ENCODE measurements at places on chromosomes 3 and 15.

DNA sequence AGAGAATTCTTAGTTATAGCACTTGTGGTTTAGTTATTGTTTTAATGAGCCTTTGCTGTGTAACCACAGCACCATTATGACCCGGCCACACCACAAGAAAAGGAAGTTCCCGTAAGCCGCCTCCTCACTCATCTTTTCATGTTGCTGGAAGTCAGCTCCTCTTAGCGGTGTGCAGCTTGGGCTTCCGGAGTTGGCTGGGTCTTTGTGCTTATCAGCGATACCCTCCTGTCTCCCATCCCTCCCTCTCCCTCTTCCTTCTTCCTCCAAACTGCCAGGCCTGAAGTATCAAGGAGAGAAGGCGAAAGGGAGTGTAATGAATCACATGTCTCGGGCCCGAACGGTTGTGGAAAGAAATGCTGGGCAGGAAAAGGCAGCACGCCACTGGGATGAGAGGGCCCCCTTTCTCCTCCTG is 353.5 kb downstream of the MCTP2 start:
- DNase-seq, result no peak

DNA sequence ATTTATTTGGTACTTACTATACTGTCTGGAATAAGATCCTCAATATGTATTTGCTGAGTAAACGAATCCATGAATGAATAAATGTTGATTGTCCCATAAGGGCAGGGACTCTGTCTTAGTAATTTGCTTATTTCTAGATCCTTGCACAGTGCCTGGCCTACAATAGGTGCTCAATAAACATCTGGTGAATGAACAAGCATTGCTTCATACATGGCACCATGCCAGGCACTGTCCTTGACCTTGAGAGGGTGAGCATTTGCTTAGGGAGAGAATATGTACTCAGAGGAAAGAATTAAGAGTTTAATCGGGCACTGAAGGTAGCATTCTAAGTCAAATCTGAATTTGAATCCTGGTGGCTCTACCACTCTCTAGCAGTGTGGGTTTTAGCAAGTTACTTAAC is 282.1 kb downstream of the THSD4 start:
- no peak for DNase-seq

GRCh38 chr15:70794596-70795310 is 31.4 kb upstream of the UACA start:
- DNase-seq, result no peak

GRCh38 chr3:45955017-45955647 is 11.9 kb downstream of the CXCR6 start:
- DNase-seq, result no peak

GRCh38 chr3:194184801-194185200 is 48.9 kb downstream of the HES1 start:
- no peak for DNase-seq

DNA sequence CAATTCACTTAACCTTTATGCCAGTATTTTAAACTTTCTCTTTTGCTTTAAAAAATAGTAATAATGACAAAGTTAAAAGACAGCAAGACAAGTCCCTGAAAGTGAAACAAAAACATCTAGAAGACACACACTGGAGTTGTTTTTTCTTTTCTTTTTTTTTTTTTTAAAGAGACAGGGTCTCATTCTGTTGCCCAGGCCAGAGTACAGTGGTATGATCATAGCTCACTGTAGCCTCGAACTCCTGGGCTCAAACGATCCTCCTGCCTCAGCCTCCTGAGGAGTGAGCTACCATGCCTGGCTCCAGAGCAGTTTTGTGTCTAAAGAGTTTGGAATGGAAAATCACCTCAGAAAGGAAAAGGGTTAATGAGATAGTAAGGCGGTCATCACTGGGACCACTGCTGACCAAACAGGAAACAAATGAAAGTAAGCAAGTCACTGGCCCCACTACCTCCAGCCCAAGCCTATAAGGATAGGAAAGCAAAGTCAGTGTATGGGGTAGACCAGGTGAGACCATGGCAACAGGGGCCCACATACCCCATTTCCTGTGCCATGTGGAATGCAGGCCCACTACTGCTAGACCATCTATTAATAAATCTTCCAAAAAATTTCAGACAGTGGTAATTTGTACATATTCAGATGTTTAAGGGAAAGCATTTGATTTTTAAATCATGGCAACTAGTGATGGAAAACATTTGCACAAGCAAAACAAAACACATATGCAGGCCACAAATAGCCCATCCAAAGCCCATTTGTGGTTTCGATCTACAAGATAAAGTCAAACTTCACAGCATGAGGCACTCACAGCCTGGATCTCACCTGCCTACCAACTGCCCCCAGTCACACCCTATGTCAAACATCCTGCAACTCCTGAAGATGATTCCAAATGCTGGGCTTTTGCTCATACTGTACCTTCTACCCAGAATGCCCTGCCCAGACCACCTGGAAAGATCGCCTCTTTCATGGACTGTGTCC is 62.6 kb downstream of the OSBPL10 start:
- DNase-seq, result no peak

- no peak for DNase-seq
Measured at GRCh38 chr3:141391298-141391990, 23.1 kb downstream of the ZBTB38 start.

DNA sequence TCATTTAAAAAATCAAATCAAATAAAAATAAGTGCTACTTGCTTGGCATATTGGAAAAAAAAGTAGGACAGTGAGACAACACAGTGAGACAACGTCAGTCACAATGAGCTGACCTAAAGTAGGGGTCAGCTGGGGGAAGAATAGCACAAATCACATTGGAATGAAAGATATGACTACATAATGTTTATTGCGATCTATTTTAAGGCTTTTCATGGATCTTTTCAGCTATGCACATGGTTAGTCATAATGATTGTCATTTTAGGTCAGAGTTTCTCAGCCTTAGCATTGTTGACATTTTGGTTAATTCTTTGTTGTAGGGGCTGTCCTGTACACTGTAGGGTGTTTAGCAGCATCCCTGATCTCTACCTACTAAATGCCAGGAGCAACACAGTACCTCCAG is 44.5 kb downstream of the CMSS1 start:
- no peak for DNase-seq

DNA sequence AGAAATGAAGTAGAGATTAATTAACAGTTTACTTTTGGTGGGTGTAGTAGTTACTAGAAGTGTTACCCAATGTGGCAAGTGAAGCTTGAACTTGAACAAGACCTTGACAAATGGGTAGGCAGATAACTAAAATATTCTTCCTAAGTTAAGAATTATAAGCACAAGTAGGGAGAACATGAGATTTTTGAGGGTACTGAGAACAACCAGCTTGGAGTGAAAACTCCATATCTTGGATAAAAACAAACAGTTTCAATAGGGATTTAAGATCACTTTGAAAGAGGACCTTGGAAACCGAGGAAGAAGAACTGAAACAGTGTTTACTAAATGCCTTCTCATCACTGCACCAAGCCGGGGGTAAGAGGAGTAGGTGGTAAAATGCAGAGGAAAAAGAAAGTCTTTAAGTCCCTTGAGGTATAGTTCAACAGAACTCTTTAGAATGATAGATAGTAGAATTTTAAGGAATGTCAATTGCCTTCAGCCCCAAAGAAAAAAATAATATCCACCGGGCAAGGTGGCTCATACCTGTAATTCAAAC is 496.7 kb downstream of the NAALADL2 start:
- no peak for DNase-seq

DNA sequence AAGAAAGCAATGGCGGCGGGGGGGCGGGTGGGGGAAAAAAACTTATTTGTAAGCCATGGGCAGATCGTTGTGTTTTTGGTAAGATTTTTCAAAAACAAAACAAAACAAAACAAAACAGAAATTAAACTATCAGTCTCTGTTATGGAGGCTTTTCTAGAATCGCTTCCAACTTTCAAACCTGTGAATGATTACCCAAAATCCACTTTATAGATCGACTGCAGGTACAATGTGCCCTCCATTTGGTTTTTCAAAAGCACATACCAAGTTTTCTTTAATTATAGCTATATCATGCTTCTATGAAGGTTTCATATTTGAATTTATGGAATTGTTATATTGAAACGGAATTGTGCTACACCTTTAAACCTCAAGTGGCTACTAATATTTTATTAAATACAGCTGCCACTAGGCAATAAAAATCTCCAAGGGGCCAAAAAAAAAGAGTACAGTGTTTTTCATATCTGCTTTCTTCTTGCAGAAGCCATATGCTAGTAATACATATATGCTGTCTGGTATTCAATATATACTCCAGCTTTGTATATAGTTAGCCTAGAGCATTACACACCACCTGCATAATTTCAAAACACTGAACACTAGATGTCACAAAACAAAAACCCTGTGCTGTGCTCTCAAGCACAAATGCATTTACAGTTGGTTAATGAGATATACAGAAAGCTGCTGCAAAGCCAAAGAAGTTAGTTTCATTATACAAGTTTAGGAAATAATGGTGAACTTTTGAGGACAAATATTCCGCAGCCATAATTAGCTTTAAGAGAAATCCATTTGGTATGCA is 683.8 kb upstream of the NR2F2 start:
- no peak for DNase-seq

DNA sequence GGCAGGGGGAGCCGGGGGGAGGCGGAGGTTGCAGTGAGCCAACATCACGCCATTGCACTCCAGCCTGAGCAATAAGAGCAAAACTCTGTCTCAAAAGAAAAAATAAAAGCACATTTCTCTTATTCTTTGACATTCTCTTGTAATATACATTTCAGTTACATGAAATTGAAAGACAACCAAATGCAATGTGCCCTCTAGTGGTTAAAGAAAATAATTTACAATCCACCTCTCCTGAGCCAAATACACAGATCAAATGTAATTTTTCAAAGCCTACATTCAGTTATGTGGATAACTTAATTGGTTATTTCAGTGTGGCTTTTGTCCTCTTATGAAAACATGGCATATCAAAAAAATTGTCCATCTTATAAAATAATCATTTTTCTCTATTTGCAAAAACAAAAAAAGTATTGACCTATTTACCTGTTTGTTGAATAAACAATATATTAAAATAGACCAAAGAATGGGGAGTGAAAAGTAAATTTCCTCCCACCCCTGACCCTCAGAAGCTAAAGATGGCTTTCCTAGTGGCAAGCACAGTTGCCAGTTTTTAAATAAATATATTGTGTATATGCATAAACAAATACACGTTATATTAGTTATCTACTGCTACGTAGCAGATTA is 14.2 kb upstream of the U2SURP start:
- no peak for DNase-seq

GRCh38 chr15:97761110-97761509 is 199.4 kb upstream of the ARRDC4 start:
- no peak for DNase-seq

GRCh38 chr3:18283680-18284079 is 141.5 kb downstream of the SATB1 start:
- no peak for DNase-seq

GRCh38 chr3:177221744-177222143 is 24.5 kb upstream of the TBL1XR1 start:
- DNase-seq, result no peak

DNA sequence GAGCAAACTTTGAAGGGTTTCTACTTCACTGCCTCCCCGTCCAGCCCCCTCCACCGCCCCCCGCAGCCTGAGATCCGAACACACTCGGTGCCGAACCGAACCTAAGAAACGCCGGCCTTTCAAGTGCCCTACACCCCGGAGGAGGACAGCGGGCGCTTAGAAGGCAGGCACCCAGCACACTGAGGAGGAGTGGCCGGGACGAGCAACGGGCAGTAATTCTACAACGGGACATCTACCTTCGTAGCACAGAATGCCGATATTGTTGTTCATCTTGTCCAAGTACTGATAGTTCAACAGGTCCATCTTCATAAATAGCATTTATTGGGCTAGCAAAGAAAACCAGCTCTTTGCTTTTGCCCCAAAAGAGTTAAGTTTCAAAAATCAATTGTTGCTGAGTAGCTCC is 513 bp downstream of the VGLL4 start:
- DNase-seq, result no peak

- no peak for DNase-seq
Measured at GRCh38 chr15:63243101-63243500, 34.3 kb upstream of the APH1B start.

- DNase-seq, result no peak
Measured at GRCh38 chr15:44099671-44100070, 95.4 kb downstream of the FRMD5 start.

DNA sequence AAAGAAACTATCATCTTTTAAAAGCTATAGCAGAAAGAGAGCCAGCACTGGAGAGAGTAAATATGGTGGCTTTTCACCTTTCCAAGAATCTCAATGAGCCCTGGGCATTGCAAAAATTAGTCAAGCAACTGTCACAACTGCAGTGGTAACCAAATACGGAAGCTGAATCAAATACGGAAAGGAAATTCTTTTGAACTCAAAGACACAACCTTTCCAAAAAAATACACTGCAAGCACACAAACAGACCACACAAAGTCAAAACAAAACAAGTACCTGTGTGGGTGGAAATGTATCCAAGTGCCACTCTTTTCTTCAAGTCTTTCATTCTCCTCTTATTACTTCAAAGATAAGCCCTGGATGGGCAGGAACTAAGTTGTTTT is 17.6 kb downstream of the VGLL4 start:
- no peak for DNase-seq

DNA sequence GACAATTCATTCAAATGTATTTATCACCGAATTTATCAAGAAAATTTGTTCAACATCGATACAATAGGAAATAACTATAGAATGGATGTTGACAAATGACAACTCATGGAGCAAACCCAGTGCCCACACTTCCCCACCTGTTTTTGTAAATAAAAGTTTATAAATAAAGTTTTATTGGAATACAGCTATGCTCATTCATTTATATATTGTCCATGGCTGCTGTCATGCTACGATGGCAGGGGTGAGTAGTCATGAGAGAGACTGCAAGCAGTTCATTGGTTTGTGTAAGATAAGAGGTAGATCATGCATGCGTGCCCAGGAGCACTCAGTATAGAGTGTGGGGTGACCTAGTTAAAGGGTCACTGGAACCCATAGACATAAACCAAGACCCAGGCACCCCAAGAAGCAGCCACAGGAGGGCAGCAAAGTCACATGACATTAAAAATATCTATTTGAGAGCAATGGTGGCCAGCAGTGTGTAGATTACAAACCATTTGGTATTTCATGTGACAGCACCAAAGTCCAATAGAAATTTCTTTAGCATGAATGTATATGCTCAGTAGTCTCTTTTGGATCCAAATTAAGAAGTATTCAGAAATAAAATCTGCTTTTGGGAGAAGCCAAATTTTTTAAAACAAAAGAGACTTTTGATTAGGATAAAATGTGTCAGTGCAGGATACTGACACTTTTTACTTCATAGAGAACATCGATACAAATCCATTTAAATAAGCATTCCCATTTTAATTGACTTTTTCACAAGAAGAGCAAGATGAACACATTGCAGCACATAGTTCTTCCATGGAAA is 794.8 kb downstream of the MCTP2 start:
- no peak for DNase-seq

- DNase-seq, result no peak
Measured at GRCh38 chr3:174431717-174432116, 427.4 kb upstream of the NAALADL2 start.

- DNase-seq, result no peak
Measured at GRCh38 chr3:111947231-111947630, 31.6 kb upstream of the ABHD10 start.

Measured in right renal pelvis (tissue), 4 donors.